ENCODE measurements at places on chromosomes 1 and 21.

DNA sequence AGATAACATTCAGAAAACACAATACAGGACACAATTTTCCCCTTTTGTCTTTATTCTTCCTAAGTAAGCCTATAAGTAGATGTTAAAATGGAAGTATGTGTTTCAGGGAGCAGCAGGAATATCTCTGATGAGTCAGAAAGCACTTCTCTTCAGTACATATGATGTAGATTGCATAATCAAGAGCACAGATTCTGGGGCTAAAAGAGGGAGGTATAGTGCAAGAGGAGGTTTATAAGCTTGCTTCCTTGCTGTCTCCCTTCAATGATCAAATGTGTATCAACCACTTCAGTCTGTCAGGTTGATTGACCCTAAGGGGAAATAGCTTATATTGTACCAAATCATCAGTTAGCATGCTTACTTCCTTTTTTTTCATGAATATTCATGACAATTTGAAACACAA is 822.8 kb downstream of the BRINP3 start:
- DNase-seq: no peak

DNA sequence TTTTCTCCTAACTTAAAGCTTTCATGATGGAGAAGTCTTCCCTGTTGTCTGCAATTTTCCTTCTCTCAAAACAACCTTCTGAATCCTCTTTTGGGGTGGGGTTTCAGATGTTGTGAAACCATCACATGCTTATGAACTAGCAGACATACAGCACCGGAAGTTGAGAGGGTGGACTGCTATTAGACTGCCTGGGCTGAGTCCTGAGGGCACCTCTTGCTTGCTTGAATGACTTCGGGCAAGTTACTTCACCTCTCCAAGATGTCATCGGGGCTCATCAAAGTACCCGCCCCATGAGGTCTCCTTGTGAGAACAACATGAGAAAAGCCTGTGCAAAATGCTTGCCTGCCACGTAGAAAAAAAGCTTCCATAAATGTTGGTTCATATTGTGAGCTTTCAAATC is 89.6 kb downstream of the CCDC185 start:
- no peak for DNase-seq

DNA sequence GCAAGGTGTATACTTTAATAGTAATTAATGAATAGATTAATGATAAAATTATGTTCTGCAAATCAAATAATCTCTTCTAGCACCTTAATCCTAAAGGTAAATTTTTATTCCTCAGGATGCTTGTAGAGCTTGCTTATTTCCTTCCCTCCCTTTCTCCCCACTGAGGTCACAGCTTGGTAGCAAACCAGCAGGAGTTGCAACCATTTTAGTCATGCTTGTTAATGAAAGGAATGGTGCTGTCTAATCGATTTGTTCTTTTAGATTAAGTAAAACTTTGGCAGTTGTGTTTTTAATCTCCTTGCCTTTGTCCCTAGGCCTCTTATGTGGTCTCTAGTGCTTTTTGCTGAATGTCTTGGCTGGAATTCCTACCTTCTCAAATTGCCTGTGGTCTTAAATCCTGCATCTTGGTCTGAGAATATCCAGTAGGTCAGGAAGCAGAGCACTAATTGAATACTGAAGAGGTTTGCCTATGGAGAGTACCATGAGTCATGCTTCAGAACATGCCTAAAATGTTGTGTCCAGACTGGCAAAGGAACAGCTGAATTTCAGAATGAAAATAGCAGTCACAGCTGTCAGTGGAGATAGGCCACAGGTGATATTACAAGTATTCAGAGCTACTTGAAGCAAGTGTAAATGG is 36.3 kb upstream of the RWDD3 start:
- DNase-seq: no peak

DNA sequence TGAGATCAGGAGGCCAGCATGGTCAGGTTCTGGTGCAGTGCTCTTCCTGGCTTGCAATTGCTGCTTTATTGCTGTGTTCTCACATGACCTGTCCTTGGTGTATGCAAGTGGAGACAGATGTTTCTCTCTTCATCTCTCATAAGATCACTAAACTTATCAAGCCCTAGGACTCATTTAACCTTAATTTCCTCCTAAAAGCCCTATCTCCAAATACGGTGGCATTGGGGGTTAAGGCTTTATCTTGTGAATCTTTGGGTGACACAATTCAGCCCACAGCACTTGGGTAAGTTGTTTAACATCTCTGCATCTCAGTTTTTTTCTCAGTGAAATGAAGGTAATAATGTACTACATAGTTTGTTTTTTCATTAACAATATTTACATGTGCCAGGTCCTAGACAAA is 152.4 kb downstream of the RWDD3 start:
- no peak for DNase-seq

- DNase-seq: peak; percentile 99
Observed at GRCh38 chr1:30718091-30718635, 5.2 kb downstream of the MATN1 start.

DNA sequence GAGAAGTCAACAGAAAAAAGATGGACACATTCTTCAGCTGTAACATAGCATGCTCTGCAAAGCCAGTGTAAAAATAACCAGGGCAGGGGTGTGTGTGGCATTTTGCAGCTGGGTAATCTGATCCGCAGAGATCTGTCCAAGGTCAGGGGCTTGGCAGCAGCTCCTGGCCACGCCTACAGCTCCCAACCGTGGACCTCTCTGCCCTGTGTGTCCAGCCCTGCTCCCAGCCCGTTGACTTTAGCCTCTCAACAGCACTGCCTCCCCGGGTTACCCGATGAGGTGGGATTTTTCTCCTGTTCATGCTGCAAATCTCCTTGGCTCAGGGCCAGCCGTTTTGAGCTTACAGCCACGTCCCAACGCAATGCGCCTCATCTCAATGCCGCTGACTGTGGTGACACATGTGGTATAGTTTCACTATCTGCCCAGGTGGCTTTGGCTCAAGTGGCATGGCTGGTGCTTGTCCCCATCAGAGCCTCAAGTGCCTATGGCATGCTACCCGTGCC is 68.1 kb downstream of the VWA5B1 start:
- no peak for DNase-seq

DNA sequence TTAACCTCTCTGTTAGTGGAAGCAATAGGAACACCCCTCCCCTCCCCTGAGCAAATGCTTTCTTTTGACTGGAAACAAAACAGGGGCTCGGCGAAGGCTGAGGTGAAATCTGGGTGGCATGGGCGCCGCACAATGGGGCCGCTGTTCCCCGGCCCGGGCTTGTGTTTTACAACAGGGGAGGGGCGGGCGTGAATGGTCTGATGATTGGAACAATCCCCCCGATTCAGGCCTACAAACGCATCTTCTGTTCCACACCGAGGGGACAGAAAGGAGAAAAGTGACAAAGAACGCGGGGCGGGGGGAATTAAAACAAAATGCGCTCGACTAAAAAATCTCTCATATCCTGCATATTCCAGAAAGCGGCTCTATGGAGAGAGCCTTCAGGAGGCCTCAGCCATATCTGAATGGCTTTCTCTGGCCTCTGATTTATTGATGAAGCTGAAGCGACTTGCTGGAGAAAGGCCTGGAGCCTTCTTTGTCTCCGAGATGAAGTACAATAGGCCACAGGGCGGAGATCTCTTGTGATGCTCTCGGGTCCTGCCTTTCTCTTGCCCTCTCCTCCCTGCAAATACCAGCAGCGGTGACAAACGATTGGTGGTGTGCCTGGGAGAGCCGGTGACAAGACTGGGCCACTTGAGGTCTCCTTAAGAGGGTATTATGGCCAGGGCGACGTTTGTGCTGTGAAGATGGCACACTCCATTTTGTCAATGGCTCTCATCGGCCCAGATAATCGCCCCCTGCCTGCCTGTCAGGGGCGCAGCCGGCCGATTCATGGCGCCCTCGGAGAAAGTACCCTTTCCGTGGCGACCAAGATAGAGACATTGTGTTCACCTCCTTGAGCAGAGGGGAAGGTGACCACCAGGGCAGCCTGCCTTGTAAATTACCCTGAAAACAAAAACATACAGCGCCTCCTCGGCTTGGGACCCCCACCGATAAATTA is 47.1 kb upstream of the OLIG2 start:
- no peak for DNase-seq

GRCh38 chr1:119974013-119974412 is 77.7 kb upstream of the ADAM30 start:
- no peak for DNase-seq

DNA sequence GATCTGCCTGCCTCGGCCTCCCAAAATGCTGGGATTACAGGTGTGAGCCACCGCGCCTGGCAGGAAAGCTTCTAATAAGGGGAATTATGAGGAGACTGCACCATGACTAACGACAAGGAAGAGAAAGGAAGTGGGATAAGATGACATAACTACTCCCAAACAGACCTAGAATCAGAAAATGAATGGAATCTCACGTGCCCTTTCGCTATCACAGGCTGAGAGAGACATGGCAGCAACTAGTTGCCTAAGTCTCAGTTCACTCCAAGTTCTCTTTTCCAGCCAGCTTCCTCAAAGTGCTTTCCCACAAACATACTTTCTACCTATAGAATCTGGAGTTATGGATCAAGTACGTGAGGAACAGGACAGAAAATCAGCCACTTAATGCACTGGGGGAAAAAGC is 2.0 kb downstream of the PI4KB start:
- DNase-seq: no peak

- no peak for DNase-seq
Observed at GRCh38 chr1:20009212-20009611, 29.8 kb upstream of the PLA2G2A start.

GRCh38 chr1:240109130-240109529 is 17.4 kb downstream of the FMN2 start:
- DNase-seq: no peak

- DNase-seq: no peak
Observed at GRCh38 chr1:204188959-204189639, 7.2 kb downstream of the KISS1 start.

DNA sequence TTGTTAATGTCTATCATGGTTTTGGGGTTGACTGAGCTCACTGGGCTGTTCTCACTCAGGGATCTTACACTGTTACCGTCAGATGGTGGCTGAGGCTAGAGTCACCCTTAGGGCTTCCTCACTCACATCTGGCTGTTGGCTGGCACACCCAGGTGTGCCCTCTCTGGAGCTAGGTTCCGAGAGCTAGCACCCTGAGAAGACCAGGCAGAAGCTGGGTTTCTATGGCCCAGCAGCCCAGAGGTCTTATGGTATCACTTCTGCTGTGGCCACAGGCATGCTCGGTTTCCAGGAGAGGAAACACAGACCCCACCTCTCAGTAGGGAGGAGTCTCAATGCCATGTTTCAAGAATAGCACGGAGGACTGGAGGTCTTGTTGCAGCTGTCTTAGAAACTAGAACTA is 20.7 kb upstream of the KIF1B start:
- DNase-seq: no peak

GRCh38 chr1:43388613-43389012 is 987 bp downstream of the MED8 start:
- no peak for DNase-seq

- no peak for DNase-seq
Observed at GRCh38 chr1:178543290-178543607, 30.3 kb downstream of the TEX35 start.

DNA sequence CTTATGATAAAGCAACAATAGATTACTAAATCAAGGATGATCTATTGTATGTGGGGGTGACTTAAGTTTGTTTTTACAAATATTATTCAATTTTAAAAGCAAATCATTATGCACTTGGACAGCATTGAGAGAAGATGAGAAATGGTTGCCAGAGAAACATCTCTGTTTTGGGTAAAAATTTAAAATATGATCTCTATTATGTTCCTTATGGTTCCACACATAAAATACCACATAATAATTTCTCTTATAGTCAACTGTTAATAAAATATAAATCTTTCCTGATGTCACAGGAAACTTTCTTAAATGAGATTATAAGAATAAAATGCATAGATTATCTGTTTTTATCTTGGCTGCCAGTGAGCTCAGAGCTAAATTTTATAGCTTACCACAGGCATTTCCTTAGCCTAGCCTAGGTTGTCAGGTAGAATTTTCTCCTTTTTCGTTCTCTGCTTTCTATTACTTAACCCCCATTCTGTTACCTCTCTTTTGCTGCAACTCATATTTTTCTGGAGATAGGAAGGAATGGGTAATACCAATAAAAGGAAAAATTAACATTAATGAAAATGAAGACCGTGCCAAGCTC is 109.7 kb downstream of the TGFB2 start:
- no peak for DNase-seq

- DNase-seq: no peak
Observed at GRCh38 chr1:223832637-223832943, 13.2 kb downstream of the TP53BP2 start.

DNA sequence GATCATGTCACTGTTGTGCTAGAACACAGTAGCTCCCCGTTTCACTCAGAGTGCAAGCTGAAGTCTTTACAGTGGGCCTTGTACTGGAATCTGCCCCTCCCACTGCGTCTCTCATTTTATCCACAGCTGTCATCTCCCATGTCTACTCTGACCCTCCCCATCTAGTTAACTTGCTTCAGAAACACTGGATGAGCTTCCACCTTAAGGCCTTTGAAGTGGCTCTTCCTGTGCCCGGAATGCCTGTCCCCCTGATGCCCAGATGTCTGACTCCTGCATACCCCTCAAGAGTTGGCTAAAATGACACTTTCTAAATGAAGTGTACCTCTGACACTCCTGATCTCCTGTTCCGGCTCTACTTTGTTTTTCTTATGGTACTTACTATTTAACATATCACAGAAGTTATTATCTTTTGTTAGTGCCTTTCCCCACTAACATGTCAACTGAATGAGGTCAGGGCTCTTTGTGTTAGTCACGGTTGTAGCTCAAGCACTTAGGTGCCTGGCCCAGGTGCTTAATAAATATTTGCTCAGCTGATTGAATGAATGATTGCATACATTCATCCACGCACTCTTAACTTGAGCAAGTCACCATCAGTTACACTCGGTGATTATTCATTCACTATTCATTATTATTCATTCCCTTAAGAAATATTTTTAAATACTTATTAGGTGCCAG is 13.3 kb downstream of the ARV1 start:
- no peak for DNase-seq

DNA sequence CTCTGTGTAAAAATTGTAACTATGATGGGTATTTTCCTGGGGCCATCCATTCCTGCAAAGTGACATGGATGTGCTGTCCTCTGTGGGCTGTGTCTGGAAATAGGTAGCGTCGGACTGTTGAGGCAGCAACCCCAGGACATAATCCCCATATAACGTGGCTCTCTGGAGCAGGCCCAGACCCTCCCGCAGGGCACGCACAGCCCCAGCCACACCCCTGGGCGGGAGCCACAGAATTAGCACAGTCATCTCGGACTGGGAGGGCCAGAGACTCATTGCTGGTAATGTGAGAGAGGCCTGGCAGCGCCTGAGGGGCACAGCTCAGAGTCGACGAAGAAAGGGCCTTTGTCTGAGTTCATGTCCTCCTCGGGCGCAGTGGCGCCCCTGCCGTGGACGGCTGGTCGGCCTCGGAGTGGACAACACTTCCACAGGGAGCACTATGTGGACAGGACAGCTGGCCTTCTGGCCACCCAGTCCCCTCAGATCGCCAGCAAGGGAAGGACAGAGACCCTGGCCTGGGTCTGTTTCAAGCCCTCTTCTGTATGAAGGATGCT is 20.1 kb downstream of the SIM2 start:
- DNase-seq: no peak
